Endothelial cell of umbilical vein (primary cell): ENCODE measurements at places on chromosomes 7 and 10.

- no peak for DNase-seq
These were observed 507.2 kb downstream of the TCERG1L start for GRCh38 chr10:130804281-130804680.

DNA sequence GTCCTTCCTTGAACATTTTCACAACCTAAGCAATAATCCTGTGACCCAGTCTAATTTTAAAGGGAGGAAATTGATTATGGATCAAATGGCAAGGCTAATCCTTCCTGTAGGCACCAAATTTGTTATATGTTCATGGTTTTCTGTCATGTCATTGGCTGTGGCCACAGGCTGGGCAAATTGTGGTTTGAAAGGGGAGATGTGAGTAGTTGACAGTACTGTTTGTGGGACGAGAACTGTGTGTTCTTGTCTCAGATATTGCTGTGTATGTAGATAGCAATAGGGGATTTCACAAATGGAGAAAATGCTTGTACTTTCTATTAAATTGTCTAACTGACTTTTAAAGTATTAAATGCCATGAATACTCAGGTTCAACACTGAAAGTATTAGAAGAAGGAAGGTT, 8.1 kb upstream of the PRKG1 start:
- DNase-seq, result no peak

- no peak for DNase-seq
These were observed 44.8 kb downstream of the PRKCQ start for GRCh38 chr10:6535156-6535764.

GRCh38 chr10:114100848-114101741, 57.4 kb downstream of the ADRB1 start:
- peak; percentile 40 for DNase-seq

- DNase-seq, result no peak
These were observed 49.6 kb upstream of the SORCS3 start for GRCh38 chr10:104591441-104591840.

GRCh38 chr7:50983850-50984249, 201.2 kb upstream of the GRB10 start:
- no peak for DNase-seq

DNA sequence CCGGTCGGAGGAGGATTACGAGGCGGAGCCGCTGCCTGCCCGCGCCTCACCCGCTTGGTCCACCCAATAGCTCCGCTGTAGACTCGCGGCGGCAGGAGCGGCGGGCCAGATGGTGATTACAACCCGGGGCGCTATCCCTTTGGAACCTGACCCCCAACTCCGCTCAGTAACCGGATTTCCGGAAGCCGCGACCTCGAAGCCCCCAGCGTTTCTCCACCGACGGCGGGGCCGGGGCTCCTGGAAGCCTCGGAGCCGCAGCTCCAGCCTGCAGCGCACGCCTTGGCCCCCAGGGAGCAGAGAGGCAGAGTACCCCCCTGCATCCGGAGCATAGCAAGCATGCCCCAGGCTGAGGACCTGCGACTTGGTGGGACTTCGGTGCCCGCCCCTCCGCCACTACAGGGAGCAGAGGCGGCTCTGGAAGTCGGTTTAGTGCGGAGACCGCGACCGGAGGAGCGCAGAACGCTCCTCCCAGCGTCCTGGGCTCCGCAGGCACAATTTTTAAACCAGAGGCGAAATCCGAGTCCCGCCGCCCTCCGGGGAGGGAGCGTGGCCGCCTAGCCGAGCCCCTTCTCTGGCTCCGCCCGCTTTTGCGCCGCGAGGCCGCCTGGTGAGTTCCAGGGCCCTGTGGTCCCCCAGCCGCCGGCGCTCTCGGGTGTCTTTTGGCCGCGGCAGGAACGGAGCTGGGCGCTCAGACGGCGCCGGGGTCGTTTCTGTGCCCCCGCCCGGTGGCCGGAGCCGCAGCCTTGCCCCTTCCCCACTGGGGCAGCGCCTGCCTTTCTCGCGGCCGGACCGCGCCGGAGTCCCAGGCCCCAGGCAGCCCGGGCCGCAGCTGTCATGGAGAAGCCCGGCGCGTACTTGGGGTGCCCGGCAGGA, 28.2 kb upstream of the BMS1 start:
- peak; percentile 13 for DNase-seq

- peak; percentile 29 for DNase-seq
These were observed 89.3 kb downstream of the CCNY start for GRCh38 chr10:35425595-35425994.

DNA sequence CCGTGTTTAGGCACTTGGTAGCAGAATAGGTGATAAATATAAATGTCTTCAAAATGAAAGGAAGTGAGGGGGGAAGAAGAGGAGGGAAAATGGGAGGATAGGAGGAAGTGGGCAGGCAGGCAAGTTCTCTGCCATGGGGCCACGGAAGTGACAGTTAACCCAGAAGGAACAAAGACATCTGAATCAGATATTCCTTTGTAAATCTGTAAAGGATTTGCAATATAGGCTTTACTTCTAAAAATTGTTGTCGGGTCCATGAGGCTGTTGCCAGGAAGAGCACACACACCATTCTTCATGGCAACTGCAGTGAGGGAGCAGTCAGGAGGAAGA, 23.7 kb upstream of the RASSF4 start:
- no peak for DNase-seq

DNA sequence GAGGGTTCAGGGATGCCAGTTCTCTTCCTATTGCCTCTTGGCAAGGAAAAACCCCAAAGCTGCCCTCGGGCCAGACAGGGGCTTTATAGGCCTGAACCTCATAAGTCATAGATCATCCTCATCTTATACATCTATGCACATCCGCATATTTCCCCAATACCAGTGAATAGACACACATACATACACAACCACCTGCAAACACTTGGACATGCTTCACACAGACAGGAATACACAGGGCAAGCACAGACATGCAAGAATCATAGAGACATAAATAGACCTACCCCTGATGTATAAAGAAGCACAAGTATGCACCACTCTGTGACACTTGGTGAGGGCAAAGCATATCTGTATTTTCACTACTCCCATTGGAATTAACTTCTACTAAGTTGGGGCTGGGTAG, 30.7 kb downstream of the MBL2 start:
- no peak for DNase-seq

GRCh38 chr10:124949543-124949942, 7.6 kb downstream of the ZRANB1 start:
- no peak for DNase-seq

DNA sequence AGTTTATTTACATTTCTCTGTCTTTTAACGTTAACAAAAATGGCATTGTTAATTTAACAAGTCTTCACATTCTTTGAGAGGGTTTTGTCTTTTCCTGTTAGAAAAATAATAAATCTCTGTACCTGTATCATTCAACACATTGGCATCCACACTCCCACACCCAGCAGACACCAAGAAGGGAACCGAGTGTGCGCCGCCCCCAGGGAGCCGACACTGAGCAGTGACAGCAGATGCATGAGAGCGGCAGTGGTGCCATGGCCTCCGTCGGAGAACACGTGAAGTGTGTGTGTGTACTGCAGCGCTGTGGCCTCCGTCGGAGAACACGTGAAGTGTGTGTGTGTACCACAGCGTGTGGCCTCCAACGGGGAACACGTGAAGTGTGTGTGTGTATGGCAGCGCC, 63.3 kb downstream of the DYNC2I1 start:
- no peak for DNase-seq

DNA sequence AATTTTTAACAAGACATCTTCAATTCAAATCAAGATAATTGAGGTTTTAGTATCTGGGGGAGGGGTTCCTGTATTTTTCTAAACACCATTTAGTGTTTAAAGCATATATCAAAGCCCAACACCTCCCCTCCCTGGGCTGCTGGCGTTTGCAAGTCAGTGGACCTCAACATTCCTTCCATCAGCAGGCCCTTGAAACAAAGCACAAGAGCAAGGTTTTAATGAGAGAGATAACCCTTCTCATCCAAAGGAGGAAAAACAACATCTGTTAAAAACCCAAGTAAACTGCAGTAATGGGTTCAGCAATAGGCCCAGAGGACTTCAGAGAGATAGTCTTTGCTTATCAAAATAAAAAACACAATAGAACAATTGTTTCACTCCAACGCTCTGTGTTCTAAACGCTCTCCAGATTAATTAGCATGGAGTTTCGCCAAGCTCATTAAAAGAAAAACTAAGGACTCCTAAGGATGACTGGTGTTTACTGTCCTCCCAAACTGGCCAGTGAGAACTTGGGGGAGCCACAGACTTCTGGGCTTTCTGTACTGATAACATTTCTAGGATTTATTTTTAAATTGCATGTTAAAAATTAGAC, 2.5 kb downstream of the JCAD start:
- DNase-seq, result peak; percentile 68

DNA sequence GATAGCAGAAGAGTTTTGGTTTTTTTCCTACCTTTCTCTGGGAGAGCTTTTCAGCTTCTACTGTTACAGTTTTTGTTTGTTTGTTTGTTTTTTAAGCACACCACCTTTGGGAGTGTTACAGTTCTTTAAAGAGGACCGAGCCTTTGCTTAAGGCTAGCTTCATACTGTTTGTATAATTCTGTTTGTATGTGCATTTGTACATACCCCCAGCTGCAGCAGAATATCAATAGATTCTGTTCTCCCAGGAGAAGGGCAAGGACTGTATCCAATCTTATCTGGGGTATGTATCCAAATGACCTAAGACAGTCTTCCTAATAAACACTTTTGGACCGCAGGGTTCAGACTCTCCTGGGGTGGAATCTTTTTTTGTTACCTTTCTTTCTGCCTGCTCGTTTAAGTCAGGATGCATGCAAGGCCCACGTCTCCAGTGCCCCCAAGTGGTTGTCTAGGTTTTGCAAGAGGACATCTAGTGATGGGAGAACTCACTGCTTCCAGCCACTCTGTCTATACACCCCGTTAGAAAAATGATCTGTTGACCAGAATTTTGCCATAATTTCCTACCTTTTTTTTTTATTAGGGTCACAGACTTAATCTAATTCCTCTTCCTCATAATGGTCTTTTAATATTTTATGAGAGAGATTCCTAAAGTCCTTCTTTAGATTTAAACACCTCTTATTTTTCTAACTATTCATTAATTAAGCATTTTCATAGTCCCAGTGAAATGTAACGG, 23.9 kb downstream of the NRF1 start:
- peak; percentile 76 for DNase-seq

- DNase-seq, result no peak
These were observed 173.6 kb downstream of the ARHGAP12 start for GRCh38 chr10:31754803-31755624.

- no peak for DNase-seq
These were observed 12.6 kb upstream of the OR6B1 start for GRCh38 chr7:143987513-143987912.

DNA sequence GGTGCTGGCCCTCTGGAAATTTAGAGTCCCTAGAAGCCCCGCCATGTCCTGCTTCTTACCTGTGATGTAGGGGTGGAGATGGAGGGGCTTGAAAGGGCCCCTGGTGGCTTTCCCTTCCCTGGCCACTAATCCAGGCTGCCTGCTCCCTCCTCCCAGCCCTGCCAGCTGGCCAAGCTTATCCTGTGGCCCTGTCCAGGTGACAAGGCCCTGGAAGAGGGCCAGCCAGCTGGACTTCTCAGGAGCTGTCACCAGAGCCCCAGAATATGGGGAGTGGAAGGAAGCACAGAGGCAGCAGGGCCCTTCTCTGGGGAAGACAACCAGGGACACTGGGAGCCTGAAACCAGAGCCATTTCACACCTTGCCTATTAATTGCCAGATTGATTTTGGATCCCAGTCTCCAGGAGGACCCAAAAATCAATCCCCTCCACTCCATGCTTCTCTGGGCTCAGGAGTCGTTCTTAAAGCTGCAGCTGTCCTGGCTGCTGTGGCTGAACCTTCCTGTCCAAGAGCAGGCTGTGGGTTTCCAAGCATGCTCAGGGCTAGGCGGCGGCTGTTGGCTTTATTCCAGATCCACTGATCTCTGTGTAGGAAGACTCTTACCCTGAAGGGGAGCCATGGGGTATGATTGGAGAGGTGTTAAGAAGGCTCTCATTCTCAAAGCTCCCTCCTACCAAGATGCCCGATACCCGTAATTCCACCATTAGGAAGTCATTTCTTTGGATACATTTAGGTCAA, 52.6 kb upstream of the PCBD1 start:
- no peak for DNase-seq

GRCh38 chr7:149496642-149497391, 792 bp downstream of the ZNF746 start:
- peak; percentile 49 for DNase-seq

DNA sequence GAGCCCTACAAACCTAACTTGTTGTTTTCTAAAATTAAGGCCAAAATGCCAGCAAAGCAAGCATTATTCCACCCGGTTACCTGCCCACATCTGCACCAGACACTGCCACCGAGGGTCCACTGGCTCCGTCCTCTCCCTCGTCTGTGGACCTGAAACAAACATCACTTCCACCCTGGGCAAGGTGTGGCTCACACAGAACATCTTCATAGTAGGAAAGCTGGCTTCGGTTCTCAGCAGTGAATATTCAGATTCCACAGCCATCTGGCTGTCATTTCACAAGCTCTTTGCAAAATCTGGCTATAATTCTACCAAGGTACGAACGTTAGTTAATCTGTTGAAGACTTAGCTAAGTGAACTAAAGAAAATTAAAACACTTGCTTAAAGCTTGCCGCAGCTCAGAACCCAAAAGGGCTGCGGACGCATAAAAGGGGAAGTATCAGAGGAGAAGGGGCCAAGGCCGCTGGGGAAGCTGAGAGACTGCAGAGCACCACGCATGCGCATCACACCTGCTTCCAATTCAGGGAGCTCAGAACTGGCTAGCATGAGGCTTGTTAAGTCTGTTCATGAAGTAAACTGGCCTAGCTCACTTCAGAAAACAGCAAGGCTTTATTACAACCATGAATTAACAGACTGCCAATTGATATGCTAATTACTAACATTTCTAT, 46.1 kb downstream of the PTPRN2 start:
- no peak for DNase-seq

GRCh38 chr7:25028370-25029021, 48.5 kb upstream of the OSBPL3 start:
- DNase-seq, result peak; percentile 78

GRCh38 chr10:77091597-77092165, 545.9 kb downstream of the KCNMA1 start:
- DNase-seq, result no peak

DNA sequence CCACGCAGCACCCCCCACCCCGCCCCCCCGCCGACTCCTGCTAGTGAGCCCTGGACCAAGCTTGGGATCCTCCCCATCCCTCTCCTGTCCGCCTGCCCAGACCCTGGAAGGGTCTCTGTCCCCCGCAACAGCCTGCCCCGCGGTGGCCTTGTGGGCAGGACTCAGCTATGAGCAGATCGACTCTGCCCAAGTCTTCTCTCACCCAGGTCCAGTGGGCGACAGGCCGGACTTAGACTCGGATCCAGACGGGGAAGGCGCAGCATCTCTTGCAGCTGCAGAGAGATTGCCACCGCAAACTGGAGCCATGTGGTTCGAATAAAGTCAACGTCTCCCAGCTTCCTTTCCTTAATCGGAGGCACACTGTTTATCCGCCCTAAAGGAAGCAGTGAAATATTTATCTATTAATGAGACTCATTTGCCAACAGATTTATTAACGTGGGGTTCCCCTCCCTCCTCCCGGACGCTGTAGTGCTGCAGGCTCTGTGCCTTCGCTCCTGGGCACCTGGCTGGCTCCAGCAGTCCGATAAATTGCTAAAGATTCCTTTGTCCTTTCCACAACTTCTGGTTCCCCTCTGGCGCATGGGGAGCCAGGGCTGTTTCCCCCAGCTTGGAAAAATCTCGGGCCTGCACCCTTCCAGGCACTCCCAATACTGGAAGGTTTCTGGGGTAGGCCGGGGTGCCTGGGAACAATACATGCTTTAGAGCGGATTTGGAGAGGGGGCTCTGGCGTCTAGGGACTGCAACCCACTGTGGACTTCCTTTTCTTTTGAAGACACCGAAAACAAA, 634 bp upstream of the HOXA7 start:
- DNase-seq, result peak; percentile 72
